ENCODE measurements at places on chromosomes 1 and 21.
A peak's percentile ranks its signal among the peaks of the same experiment; 100 is the strongest.

- no peak for DNase-seq
These were observed 81.4 kb downstream of the TRABD2B start for GRCh38 chr1:47915677-47916353.

GRCh38 chr1:30629501-30629900 is 93.9 kb downstream of the MATN1 start:
- no peak for DNase-seq

- DNase-seq = no peak
These were observed 224.0 kb downstream of the PTBP2 start for GRCh38 chr1:96945509-96946084.

DNA sequence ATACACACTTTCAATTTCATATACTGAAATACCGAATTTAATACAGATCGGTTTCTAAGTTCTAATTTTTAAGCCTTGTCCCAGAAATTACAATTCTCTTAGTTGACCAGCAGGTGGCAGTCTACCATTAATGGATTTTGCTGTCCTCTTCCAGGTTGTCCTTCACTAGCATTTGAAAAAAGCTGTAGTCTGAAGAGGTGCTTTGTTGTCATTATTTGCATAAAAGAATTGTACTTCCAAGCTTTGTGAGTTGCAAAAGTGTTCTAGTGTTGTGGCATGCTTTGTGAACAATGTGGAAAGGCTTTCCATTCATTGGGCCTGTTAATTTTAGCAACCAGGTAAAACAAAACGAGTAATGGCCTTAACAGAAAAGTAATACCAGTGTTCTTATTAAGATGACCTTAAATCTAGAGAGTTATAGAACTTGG is 193.6 kb downstream of the RPS6KC1 start:
- peak; percentile 57 for DNase-seq

DNA sequence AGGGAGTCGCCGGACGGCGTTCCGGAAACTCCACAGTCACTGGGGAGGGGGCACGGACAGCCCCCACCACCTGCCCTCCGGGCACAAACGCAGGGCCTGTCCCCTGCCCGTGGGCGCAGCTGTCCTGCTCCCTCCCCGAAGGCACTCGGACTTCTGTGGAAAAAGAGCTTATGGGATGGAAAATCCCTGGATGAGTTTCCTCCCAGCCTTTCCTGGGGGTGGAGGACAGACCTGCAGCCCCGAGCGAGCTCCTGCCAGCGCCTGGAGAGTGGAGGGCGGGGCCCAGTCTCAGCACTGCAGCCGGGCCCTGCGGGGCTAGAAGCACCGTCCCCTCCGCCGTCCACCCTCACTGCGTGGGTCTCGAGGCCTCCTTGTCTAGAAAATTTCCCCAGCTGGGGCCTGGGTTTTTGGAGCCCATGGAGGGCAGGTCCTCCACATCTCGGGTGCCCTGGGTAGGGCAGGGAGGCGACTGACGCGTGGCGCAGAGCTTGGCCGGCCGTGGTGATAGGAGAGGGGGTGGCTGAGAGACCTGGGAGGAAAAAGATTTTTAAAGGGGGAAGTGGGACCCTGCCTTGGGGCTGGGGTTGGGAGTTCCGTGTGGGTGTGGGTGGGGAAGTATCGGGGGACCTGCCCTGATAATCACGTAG is 6.4 kb upstream of the COL6A1 start:
- DNase-seq = peak; percentile 51

DNA sequence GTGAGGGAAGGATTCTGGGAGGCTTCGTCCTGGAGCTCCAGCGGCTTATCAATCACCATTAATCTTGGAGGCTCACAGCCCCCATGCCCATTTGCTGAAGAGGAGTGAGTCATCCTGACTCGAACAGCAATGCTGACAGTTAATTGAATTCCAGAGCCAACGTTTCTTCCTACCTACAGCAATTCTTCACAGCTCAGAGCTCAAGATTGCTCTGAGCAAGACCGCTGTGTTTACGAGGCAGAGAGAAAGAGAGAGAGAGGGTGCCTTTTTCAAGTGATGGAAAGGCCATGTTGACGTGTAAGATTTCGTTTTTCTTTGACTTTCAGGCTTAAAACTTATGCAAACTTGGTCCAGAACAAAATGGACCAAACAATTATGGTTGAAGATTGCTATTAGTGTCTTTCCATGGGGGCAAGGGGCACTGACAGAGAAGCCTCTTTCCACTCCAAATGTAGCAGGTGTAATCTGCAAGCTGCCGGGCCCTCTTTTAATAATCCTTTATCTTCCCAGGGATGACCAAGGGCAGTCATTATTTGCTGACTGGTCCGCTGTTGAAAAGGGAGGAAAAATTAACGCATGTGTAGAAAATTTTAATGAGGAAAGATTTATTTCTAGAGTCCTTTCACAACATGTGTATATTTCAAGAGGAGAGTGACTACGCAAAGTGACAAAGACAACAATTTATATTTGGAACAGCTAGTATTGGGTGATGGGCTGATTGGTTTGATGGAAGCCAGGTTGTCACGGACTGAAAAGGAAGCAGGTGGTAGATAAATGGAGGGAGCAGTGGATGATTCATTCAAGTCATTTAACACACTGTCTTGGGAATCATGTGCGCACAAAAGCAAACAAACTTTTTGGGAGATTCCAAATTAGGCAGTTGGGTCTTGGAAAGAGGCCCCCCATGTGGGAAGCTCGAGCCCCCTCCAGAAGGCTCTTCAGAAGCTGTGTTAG is 136.1 kb upstream of the IRF2BP2 start:
- DNase-seq = peak; percentile 62

DNA sequence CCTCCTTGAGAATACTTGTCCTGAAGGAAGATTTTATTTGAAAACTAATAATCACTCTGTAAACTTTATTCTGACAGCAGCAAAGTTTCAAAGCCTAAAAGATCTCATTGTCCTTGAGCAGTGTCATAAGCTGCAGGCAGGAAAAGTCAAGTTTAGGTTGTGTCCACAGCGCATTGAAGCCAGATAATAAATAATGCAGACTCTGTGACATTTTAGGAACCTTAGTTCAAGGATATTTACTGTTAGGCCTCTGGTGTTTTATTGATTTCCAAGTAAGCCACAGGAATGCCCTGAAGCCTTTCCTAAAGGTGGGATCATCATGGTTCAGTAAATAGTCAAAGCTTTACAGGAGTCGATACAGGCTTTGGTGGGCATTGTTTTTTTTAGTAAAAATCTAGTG is 356.4 kb upstream of the SGIP1 start:
- no peak for DNase-seq

DNA sequence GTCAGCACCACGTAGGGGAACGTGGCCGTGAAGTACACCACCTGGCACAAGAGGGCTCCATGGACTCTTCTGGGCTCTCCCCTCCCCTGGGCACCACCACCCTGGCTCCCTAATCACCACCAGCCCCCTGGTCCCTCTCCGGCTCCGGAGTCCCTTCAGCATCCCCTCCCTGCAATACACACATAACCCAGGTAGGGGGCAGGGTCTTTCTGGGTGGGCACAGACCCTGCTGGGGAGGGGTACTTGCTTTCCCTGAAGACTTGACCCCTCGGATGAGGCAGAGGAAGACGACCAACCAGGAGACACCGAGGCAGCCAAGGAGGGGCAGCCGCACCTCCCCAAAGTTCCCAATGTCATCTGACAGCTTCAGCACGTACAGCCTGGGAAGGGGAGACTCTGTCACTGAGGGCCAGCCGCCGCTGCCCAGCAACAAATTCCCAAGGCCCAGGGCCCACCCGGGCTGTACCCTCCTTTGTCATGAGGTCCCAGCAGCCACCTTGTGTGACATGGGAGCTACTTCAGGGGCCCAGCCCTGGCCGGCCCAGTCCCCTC is 11.3 kb downstream of the CCDC24 start:
- DNase-seq = no peak

- DNase-seq = peak; percentile 2
These were observed 225.3 kb downstream of the SPATA17 start for GRCh38 chr1:217856342-217857034.

- DNase-seq = peak; percentile 29
These were observed 25.1 kb upstream of the PLEKHA6 start for GRCh38 chr1:204384636-204385352.

DNA sequence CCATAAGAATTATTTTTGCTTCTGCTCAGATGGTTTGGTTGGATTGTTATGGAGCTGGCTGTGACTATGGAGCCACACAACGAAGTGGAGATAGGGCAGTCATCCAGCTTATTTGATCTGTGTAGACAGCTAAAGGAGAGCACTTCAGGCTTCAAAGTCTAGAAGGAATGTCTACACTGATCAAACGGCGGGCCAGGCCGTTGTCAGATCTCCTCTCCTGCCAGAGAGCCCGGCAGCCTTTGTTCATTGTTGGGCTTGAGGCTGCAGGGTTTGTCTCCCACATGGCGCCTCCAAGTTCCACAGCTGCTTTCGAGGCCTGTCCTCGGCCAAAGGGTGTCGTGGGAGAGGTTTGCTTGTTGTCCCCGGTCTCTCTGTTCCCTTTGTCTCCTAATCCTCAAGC is 2.8 kb upstream of the STMN1 start:
- DNase-seq = no peak

GRCh38 chr1:110088739-110089316 is 18.4 kb upstream of the ALX3 start:
- DNase-seq = no peak

DNA sequence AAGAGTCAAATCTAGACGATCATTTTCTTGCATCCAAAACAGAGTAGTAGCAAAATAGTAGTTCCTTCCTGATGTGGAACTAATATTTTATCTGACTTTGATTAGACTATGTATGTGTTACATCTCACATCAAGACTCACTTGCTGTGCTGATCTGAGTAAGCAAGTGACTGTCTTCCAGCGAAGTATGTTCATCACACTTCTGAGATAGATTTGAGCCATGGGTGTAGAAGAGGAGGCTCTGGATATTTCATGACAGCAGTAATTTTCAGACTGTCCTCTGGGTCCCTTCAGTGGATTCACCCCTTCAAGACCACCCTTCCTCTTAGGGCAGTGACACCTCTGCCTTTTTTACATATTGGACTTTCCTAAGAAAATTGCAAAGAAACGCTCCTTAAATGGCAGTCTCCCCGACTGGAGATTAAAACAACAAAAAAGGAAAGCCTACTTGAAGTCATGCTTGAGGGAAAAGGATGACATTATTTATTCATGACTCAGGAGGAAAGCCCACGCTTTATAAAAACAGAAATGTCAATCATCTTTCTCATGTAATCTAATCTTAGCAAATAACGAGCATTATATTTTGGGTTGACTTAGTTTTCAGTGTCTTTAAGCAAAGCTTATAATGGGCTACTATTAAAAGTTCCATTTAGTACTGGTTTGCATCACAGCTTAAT is 22.8 kb downstream of the ATP1B1 start:
- DNase-seq = no peak

- no peak for DNase-seq
These were observed 1.4 kb upstream of the G0S2 start for GRCh38 chr1:209673631-209674417.

GRCh38 chr1:93323185-93323820 is 22.4 kb upstream of the DR1 start:
- DNase-seq = no peak

- peak; percentile 40 for DNase-seq
These were observed 629 bp downstream of the PGD start for GRCh38 chr1:10399444-10399941.

GRCh38 chr1:178025613-178026356 is 55.9 kb upstream of the SEC16B start:
- no peak for DNase-seq

- DNase-seq = peak; percentile 96
These were observed 20.2 kb downstream of the NUAK2 start for GRCh38 chr1:205301205-205301821.

DNA sequence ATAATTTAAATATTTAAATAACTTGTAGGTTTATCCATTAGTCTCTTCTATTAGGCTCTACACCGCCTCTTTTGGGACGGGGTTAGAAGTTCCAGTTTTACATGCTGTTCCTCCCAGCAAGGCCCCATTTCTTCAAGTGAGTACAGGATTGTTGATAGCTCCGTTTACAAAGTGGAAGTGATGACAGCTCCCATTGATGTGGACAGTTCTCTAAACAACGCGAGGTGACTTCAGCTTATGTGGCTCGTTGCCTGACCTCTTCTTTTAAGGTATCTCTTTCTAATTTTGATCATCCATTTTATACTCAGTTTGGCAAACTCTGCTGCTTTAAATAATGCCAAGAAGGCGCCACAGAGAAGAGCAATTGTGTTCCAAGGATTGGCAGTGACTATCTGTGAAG is 49.7 kb downstream of the PACC1 start:
- DNase-seq = no peak

DNA sequence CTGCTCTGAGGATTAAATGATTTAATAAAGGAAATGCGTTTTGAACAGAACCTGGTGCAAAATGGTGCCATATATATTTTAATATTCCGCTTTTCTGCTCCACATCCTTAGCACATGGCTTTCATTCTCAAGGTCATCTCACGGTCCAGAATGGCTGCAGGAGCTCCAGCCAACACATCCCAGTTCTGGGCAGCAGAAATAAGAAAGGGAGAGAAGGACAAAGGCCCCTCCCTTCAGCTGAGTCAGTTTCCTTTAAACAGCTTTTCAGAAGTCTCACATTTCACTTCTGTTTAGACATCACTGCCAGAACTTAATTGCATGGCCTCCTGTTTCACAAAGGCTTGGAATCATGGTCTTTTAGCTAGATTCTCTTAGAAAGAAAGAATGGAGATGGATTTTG is 75.2 kb upstream of the LRRN2 start:
- no peak for DNase-seq

DNA sequence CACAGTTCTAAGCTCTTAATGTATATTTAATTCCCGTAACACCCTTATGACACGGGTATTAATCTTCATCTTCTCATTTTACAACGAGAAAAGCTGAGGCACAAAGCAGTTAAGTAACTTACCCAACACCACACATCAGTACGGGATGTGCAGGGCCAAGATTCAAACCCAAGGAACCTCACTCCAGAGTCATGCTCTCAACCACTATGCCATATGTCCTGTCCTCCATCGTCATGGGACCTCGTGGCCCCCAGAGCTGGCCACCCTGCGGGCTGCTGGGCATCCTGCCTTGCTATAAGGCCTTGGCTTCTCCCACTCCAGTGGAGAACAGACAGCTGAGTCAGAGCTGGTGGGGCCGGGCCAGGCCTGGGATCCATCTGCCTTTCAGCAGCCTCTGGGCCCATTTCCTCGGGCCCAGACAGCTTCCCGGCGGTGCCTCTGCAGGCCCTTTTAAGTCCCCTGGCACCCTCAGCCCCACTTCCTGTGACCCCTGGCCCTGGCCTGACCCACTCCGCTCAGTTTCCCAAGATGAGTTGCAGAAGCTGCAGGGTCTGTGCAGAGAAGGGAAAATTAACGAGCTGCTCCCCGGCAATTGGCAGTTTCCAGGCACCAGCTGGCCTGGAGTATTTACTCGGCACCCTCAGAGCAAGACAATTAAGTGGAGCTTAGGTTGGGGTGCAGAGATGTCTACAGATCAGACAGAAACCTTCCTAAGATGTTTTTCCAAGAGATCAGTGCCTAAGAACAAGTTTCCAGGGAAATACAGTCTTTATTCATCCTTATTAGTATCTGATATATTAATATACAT is 98.2 kb downstream of the EPHB2 start:
- peak; percentile 90 for DNase-seq

DNA sequence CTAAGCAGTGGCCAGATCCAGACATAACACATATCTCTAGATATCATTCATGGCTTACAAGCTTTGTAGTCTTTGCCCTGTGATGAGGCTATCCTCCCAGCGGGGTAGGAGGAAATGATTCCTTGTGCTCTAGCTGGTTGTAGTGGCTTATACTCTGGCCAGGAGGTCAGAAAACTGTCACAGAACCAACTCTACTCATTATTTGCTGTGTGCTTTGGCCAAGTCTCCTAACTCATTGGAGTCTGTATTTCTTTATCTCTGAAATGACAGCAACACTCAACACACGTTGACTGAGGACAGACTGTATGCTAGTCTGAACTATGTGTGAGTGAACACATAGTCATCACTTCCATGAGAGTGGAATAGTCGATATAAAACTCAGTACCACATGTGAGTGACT is 116.7 kb upstream of the F3 start:
- DNase-seq = peak; percentile 71

GRCh38 chr1:50421768-50422674 is 1.2 kb downstream of the DMRTA2 start:
- no peak for DNase-seq

Data from astrocyte of the spinal cord (primary cell).